ENCODE measurements at places on chromosomes 6 and 20.
A peak's percentile ranks its signal among the peaks of the same experiment; 100 is the strongest.

- no peak for DNase-seq
Observed at GRCh38 chr6:148955441-148955840, 208.6 kb downstream of the UST start.

DNA sequence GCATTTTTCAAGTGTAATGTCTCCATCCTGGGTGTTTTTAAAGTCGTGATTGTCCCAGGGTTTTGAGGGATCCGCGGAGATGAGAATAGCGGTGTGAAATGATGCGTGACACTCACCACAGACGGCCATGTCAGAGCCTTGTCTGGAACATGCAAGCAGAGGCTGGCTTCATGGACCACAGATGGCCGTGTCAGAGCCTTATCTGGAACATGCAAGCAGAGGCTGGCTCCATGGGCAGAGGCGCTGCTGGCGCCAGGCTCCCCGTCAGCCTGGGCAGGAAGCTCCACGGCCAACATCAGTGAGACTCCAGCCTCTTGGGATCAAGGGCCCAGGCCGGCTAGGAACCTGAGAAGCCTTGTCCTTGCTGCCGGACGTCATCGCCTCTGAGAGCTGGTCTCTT lies 7.7 kb upstream of the MRGBP start:
- DNase-seq, result no peak

DNA sequence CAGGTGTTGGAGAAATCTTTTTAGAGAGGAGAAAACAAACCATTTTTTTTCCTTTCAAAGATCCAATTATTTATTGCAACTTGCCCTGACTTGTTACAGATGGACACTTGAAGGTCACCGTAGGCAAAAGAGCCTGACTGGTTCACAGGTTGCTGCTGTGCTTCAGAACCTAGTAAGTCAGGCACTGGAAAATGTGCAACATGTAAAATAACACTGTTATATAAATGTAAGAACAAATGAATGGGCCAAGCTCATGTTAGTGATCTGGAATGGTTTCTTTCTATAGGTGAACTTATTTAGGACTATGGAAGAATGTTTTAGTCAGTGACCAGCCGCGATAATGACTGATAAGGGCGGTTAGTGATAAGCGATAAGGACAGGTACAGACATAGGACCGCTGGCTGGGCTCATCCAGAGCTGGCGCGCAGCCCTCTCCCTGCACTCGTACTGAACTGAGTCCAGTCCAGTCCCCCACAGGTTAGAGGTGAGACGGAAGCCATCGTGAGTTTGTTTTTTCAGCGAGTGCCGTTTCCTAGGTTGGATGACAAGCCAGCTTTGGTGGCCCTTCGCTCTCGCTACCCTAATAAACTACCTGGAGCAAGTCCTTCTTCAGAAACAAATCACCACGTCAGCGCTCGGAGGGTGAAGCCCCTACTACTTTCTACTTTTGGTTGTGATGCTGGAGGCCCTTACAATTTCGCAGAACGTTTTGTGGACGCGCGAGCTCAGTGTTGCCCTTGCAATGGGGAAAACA lies 94.4 kb upstream of the PRDM1 start:
- DNase-seq, result peak; percentile 36

GRCh38 chr6:42075159-42075838 lies 25.0 kb downstream of the TAF8 start:
- peak; percentile 82 for DNase-seq

- DNase-seq, result no peak
Observed at GRCh38 chr6:25431975-25432307, 152.8 kb downstream of the CARMIL1 start.

- DNase-seq, result no peak
Observed at GRCh38 chr6:153787341-153787606, 251.8 kb upstream of the OPRM1 start.

- DNase-seq, result no peak
Observed at GRCh38 chr6:40282986-40283385, 304.2 kb downstream of the LRFN2 start.

- DNase-seq, result no peak
Observed at GRCh38 chr6:113508249-113508648, 348.9 kb upstream of the MARCKS start.

Data from RWPE1 (cell line).